ENCODE measurements at places on chromosomes 2 and 18.

DNA sequence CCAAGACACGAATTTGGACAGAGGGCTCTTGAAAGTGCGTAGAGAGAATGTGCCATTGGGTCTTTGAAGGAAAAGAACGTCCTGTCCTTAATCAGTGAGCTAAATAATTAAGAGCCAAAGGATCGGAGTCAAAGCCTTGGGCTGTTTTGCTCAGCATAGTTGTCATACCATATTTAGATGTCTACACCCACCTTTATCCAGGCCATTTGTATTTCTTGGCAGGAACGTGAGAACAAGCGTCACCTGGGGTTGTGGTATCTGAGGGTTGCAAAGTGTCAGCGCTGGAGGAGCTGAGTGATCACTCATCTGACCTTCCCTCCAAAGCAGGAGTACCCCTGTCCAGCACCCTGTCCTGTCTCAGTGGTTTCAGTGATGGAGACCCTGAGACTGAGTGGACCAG is 4.5 kb downstream of the LPIN1 start:
- DNase-seq, result no peak

- no peak for DNase-seq
Measured at GRCh38 chr18:46215902-46216723, 111.9 kb downstream of the HAUS1 start.

DNA sequence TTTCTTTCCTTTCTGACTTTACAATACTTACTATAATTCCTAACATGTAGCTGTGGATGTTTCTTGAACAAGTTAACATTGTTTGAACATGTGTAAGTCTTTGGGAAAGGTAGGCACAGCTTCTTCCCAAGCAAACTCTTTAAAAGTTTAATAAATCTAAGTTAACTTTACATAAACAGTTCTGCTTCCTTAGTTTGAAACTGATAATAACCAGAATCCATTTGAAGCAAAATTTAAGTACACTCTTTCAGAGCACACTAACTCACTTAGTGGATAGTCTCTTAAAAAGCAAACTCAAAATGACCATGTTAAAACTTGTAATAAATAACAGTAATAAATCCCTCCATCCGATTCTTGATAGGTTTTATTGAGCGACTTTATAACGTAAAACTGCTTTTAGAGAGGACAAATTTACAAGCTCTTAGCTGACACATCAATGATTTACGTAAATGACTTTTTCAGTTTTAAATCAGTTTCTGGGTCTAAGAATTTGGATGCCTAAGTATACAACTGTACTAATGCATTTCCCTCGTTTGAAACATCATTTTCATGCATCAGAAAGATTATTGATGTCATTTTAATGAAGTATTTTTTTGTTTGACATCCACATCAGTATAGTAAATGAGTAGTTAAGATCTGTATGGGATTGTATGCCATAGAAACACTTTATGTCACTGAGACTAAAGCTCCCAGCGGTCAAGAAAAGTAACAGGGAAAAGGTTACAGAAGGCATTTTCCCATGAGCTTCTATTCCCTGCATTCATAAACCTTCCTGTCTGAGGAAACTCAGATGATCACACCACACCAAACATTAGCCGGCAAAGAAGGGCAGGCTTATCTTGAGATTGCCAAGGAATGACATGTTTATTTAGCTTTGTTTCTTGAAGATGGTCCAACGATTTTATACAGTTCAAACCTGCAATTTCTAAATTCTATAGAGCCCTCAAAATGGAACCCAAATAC is 67.5 kb downstream of the PDE1A start:
- DNase-seq, result no peak

GRCh38 chr18:73431620-73432019 is 563.8 kb upstream of the NETO1 start:
- DNase-seq, result no peak

DNA sequence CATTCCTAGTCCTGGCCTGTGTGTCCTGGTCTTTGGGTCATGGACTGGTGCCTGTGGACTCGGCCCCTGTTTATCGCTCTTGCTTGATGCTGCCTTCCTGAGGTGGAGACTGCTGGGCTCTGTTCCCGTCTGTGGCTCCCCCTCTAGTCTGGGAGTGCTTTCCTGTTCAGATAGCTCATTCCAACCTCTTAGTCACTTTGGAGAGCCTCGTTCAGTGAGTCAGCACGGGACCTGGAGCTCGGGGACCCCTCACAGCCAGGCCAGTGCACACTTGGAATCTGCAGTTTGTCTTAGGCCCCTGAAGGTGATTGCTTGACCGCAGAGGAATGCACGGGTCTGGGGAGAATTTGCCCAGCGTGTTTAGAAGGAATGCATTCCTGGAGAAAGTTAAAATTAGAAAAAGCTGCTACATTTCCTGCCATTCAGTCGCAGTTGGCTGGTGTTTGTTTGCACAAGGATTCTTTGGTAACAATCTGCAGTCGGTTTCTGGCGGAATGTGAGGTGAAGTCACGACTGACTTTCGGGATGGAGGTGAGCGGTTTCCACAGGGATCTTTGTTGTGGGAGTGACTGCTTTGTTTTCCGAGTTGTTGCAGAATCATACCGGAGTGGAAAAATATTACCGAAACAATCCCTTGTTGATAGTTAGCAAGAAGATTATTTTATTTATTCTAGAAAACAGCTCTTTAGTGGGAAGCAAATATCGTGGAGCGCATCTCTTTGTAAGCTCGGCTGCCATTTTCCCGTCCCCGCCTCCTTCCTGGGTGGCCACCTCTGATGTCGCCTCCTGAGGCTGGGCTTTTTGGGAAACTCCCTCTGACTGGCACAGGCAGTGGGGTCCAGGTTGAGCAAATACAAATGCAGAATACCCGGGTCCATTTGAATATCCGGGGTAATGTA is 29.6 kb downstream of the SH3BP4 start:
- DNase-seq, result no peak

- DNase-seq, result no peak
Measured at GRCh38 chr2:24239553-24239952, 64.7 kb downstream of the FAM228A start.

DNA sequence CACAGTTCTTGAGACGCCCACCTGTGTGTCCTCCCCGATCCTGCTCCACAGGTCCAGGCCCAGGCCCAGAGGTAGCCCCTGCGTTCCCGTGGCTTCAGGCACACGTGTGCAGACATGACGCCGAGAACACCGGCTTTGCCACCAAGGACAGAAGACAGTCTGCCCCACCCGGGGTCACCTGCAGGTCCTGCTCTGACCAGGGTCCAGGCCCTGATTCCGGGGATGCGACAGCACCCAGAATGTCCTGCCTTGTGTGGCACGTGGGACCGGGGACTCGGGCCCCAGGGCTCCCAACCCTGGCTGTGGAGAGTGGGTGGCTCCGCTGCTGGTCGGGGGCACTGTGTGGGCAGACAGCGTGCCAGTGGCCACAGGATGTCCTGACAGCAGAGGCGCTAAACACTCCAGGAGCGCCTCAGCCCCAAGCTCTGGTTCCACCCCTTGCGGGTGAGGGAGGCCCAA is 36.9 kb downstream of the ADI1 start:
- DNase-seq, result no peak

DNA sequence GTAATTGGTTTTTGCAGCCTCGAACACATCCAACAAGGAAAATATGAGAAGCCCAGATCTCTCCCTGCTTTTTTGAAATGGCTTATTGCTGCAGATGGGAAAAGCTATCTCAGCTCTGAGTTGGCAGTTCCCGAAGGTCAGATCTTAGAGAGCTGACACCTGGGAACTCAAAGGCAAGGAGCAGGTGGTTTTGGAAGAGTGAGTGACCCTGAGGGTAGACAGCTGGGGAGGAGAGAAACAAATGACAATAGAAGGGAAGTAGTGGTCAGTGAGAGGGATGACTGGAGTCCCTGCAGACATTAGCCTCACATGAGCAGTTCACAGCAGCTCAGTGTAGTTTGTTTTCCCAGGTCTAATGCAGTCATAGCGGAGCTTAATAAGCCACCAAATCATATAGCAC is 317.9 kb downstream of the STK39 start:
- no peak for DNase-seq

- DNase-seq, result no peak
Measured at GRCh38 chr2:73072129-73072395, 550 bp upstream of the SFXN5 start.

DNA sequence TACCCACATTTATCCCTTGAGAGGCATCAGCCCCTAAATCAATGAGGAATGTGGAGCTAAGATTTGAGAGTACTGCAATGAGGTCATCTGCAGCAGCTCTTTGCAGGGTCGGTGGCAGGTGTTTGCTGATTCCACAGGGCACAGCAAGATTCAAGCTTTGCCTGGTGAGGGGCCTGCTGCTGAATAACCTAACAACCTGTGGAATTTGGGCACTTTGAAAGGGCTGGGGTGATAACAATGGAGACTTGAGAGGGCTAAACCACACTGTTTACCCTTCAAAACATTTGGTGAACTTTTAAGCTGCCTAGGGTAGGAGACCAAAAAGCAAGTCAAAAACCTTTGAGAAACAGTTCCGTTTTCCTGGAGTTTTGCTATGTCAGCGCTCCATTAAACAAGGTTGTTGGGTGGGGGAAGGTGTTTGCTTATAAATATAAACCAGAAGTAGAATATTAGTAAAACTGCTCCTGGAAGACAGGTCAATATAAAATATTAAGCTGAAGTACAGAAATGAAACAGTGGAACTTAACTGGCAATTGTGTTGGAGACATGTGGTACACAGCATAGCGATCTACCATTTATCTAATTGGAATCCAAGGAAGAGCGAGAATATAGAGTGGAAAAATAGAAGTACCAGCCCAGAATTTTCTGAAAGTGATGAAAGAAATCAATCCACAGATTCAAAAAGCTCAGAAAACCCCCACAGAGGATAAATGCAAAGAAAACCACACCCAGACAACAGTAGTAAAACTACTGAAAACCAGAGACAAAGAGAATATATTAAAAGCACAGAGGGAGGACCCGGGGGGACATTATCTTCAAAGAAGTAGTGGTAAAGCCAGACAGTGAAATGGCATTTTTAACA is 15.7 kb downstream of the COPS8 start:
- DNase-seq, result no peak

DNA sequence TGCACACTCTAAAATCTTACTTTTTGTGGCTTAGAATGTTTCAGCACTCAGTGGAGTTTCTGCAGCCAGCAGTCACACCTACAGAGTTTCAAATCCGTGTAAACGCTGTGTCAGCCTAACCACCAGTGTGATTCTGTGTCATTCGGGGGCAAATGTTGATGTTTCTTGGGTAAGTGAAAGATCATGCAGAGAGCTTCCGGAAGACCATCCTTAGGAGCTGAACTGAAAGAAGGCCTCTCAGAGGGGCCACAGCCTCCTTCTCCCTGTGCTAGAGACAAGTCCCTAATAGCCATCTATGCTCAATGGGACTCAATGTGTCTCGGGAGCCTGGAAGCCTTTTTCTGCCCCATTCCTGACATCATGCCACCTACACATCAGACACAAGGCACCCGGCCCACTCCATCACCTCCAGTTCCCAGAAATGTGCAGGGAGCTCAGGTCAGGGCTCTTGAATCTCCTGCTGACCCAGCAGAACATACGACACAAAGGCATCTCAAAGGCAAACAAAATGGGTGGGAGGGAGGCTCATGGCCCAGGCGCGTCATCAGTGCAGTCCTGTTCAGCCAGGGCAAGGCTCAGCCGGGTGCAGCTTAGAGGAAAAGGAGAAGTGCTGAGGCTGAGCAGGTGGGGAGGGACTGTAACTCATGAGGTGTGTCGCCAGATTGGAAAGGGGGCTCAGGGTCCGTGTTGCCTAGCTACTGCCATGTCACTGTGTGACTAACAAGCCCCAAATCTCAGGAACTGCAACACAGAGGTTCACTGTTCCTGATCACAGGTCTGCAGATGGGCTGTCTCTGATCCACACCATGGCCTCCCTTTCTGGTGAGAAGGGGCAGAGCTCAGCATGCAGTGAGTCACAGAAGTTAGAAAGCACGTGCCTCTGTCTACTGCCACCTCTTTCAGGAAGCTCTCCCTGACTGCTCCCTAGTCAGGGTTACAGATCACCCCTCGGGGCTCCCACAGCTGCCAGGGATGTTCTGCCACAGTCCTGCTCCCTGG is 82.0 kb downstream of the SMAD7 start:
- DNase-seq, result no peak

DNA sequence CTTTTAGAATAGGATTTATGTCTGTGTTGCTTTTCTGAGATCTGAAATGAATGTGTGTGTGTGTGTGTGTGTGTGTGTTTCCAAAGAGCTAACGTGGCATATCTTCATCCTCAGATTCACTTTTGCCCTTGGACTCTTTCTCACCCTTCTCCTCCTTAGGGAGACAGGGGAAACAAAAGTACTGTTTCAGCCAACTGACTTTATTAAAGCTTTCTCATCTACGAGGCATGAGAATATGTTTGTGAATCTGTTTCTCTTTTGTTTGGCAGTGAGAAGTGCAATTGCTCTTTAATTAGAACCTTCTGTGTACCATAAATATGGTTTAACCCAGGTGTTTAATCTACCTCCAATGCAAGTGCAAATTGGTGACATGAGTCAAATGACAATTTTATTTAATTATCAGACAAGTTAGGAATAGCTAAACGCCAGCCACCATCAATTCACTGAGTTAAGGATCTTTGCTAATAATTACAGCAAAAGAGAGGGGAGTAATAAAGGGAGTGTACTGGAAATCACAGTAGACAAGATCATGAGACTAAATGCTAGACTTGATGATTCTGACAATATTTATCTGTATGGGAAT is 186.4 kb upstream of the COL3A1 start:
- no peak for DNase-seq

DNA sequence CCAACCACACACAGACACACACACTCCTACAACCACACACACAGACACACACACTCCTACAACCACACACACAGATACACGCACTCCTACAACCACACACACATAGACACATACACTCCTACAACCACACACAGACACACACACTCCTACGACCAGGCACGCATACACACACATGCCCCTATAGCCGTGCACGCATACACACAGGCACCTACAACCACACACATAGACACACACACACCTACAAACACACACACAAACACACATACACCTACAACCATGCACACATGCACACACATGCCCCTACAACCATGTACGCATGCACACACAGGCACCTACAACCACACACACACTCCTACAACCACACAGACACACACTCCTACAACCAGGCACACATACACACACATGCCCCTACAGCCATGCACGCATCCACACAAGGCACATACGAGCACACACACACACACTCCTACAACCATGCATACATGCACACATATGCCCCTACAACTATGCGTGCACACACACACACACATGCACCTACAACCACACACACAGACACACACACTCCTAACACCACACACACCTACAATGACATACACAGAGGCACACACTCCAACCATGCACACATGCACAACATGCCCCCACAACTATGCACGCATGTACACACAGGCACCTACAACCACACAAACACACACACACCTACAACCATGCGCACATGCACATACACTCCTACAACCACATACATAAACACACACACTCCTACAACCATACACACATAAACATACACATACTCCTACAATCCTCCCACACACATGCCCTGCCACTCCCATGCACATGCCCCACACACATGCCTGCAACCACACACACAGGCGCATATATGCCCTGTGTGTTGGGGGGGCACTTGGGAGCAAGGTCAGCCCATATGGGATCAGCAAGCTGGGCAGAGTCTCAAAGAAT is 19.1 kb upstream of the TEX51 start:
- DNase-seq, result no peak

Measured in pons (tissue), 1 donor.